ENCODE measurements at places on chromosomes 4 and X.

DNA sequence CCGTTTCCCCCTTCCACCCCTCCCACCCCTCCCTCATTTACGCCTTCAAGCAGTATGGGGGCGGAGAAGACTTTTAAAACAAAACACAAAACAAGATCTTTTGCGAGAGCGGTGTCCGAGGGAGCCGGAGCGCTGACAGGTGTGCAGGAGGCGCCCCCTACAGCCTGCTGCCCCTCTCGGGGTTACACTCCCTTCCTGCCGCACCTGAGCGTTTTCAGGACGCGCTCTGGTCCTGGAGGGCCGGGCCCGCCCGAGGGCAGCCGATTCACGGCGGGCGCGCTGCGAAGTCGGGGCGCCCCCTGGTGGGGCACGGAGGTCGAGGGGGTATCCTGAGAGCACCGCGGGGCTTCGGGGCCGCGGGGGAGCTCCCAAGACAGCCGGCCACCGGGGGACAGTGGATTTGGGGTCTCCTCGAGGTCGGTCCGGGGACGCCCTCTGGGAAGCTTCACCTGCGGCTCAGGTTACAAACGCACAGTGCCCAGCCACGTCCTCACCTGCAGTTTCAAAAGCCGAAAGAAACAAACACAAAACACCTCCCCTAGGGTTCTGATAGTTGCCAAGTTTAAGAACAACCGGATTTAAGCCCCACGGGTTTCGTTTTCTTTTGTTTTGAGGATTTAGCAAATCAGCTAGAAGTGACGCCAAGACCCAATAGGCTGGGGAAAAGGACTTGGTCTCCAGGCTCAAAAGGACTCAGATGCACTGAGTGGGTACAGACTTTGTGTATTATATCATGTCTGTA, 8.0 kb upstream of the NEUROG2 start:
- DNase-seq, result peak; percentile 32

DNA sequence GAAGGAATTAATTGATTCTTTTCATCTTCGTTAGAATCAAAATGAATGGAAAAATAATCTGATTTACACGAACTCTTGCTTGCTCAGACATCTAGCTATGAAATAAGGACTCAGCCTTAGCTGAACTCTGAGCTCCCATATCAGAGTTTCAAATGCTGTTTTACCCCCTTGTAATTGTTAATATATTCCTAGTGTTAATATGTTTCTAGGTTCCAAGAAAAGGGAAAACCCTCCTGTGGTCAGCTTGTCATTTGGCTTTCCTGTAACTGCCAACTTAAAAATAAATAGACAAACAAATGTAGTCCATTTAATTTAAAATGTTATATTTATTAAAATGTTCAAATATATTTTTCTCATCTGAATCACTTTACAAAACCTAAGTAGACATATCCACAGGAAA, 432.1 kb downstream of the ARHGAP24 start:
- no peak for DNase-seq

GRCh38 chr4:56976837-56977320, 527 bp downstream of the NOA1 start:
- no peak for DNase-seq

DNA sequence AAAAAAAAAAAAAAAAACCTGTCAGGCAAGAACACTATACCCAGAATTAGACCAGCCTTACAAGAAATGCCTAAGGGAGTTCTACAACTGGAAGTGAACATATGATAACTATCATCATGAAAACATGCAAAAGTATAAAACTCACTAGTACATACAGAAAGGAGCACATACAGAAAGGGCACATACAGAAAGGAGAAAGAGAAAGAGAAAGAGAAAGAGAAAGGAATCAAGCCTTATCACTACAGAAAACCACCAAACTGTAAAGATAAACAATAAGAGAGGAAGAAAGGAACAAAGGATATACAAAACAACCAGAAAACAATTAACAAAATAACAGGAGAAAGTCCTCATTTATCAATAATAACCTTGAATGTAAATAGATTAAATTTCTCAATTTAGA, 50.4 kb downstream of the PHKA1 start:
- DNase-seq, result no peak

- no peak for DNase-seq
Measured at GRCh38 chr4:3291969-3292570, 751 bp upstream of the RGS12 start.

DNA sequence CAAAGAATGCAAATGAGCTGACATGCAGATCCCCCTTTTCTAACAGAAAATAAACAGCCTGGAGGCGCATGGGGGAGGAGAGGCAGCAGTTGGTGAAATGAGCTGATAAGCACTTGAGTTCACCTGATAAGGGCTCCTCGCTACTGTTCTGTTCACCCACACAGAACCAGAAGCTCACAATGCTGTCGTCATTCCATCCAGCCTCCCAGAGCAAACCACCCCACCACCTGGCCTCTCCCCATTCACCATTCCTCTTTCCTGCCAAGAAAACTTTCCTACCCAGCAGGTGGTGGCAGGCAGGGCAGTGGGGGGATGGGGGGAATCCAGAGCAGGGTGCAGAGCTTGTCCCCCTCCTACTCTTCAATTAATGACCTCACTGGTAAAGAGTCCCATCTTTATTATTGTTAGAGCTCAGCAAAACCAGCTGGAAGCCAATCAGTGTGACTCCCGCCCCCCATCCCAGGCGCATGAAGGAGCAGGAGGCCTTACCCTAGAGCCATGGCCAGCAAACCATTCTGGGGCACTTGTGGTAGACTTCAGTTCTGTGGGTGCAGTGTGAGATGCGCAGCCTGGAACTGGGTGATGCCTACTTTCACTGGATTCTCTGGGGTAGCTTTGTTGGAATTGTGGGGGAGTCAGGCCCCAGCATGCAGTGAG, 350.3 kb downstream of the ZIC3 start:
- DNase-seq, result no peak

- DNase-seq, result no peak
Measured at GRCh38 chrX:1719270-1719669, 104.4 kb downstream of the ASMT start.

DNA sequence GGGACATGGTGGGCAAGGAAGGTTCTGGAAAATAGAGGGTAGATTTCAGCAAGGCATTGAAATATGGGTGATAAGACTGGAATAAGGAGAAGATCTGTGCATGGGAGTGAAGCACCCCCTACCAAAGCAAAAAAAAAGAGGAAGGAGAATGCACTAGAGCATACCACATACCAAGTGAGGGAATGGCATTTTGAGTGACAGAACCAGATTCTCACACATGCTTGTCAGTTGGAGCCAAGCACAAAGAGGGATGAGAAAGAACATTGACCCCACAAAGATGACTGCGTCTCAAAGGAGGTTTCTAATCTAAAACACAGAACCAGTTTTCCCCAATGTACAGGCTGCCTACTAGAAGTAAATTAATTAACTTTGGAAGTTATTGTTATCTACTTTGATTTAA, 140.3 kb upstream of the SMAD1 start:
- no peak for DNase-seq

DNA sequence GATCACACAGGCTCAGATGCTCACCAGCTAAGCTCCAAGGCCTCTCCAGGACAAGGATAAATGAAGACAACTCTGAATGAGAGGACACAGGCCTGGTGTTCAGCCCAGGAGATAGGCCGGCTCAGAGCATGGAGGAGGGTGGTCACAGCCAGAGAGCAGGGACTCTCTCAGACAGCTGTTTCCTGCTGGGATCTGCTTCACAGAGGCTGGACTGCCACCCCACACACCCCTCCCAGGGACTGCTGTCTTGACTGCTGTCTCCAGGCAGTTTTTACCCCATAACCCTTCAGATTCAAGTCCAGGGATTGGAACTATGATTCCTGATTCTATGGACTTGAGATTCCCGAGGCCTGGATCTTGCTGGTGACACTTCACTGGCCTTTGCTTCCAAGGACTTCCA, 89.0 kb downstream of the SMIM20 start:
- DNase-seq, result no peak

DNA sequence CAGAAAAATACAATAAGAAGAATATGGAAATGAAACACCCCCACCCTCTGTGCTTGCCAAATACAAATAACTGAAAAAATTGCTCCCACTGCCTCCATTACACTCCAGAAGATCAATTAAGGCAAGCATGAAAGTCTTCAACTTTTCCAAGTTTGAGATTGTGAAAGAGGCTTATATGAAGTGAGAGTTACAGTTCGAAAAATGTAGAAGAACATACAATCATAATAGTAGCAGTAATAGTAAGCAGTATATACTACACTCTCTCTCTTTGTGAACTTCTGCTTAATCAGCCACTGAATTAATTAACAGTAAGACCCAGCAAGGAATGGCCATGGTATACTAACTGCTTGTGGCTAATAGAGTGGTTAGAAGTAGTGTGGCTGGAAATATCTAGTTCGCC, 923.2 kb downstream of the RPA4 start:
- no peak for DNase-seq

DNA sequence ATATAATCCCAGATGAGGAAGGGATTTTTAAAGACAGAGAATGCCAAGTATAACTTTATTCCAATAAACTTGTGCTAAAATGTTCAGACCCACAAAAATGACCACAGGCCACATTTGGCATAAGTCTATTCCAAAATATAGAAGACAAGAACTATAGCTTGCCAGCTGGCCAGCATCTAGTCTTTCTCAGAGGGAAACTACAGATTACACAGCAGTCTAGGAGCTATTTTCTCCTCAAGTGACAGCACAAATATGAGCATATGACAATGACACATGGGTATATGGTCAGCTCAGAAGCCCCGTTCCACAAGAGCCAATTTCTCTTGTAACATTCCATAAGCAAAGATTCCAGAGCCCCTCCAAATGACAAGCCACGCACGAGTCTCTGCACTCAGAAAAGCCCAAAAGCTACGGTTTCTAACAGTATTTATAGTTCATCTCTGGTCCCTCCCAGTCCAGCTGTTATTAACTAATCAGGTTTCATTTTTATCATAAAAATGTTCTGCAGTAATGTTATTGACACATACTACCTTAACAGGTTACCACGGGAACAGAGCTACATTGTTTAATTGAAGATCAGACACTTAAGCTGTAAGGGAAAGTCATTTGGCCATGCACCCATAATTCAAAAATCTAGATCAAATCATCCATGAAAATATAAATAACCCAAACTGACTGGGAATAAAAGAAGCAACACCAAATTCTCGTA, 70.3 kb downstream of the RAB28 start:
- no peak for DNase-seq

DNA sequence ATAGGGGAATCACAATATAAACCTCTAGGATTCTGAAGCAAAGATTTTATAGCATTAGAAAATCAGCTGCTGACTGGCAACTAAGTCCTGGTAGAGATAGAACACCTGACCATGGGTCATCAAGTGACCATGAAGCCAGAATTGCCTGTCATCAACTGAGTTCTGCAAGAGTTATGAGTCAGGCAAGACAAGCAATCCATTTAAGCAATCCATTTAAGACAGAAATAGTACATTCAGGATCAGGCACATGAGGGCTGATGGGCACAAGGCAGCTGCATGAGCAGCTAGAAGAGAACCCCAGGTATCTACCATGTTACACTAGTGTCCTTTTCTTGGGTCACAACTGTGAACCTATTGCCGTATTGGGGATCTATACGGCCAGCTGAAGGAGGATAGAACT, 98.9 kb downstream of the SPRY1 start:
- no peak for DNase-seq

DNA sequence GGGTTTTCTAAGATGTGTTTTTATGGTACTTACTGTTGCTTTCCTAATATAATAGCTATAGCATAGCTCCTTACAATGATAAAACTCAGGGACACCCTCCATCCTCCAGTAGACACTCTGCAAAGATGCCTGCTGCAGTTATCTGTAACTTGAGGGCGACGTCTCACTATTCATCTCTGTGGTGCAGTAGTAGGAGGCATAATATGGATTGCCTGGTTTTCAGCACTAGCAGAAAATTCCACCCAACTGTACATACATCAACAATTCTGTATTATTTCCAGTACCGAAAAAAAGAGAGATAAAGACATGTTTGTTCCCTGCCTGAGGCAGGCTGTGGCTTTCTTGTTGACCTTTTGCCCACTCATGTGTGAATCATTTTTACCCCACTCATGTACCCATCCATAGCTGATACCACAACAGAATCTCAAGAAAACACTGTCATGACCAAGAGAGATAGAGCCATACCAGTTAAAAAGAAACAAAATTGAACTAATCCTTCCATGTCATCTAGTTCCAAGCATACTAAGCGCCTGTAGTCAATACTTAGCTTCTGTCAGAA, 220.1 kb downstream of the RAB28 start:
- DNase-seq, result no peak
